ENCODE measurements at places on chromosomes 5 and 9.
A peak's percentile ranks its signal among the peaks of the same experiment; 100 is the strongest.

DNA sequence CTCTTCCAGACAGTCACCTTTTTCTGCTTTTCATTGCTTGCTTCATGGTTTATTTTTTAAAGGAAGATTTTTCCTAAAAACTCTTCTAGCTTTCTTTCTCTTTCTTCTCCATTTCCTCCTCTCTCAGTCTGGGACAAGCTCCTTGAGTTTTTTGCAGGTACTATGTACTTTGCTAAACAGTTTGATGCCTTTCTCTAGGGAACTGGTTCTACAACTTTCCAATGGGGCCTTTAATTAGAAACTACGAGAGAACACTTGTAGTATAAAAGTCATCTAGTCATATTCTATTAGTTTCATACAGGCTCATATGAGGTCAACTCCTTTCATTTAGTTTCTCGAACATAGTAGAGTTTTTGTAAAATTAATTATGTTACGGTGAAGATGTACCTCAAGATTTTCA, 189.6 kb downstream of the DOCK8 start:
- H3K4me1 ChIP-seq = no peaks in the 10 kb centered on the region
- no peaks in the 10 kb centered on the region for H3K27me3 ChIP-seq
- H3K27ac ChIP-seq = peak overlapping the region; percentile 5
- no peak overlapping the region for H3K4me3 ChIP-seq

GRCh38 chr5:151764801-151765200, 6.4 kb upstream of the ATOX1 start:
- DNase-seq = no peak
- no peaks in the 10 kb centered on the region for H3K4me1 ChIP-seq
- no peak overlapping the region for H3K27ac ChIP-seq
- H3K36me3 ChIP-seq = no peaks in the 10 kb centered on the region

DNA sequence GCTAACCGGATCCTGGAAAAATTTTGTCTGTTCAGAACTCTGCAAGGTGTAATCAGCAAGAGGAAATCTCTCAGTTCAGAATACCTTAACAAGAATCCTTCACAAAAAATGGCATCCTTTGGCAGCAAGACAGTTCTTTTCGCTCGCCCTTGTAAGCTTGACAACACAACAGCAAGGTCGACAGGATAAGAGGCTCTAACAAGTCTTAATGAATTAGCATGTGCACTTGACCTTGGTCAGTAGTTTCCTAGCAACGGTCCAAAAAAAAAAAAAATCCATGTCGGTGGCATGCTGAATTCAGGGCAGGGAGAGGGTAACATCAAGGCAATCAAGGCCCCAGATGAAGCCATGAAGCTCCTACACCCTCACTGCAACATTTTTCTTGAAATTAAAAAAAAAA, 172.8 kb downstream of the APBA1 start:
- no peaks in the 10 kb centered on the region for H3K36me3 ChIP-seq
- H3K4me1 ChIP-seq = peaks cover 3% of the 10 kb centered on the region
- peaks cover 2% of the 10 kb centered on the region for H3K27me3 ChIP-seq
- no peak for DNase-seq
- no peak overlapping the region for H3K4me3 ChIP-seq

DNA sequence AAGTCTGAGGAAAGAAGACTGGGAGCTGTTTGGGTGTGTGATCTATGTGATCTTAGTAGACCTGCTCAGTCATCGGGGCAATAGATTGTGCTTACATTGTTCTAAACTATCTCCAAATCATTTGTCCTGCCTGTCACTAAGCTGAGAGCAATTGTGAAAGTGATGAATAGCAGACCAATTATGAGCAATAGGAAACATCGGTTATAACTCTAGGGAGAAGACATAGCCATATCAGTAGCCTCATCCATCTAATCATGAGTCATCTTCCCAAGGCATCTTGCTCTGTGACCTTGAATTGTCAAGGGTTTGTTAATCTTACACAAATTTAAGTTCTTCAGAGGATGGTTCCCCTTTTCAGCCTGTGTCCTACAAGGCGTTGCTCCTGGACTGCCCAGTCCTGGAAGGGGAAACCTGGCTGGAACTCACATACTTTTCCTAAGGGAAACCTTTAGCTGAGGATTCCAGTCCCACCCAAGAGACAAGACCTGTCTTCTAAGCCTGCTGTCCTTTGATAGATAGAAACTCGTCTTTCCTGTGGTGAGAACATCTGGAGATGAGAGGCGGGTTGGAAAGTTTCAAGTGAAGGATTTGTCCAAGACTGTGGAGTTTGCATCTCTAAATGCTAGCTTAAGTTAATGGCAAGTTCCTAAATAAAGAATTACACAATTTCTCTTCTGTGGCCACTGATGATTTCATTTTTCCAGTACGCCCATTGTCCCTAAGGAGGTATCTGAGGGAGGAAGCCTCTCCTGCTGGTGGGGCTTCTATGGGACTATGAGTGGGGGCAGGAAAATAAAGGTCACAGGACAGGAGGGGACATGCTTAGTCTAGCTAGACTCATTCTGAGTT, 53.9 kb upstream of the TRIM32 start:
- H3K4me3 ChIP-seq = no peak overlapping the region
- H3K36me3 ChIP-seq = peaks cover 2% of the 10 kb centered on the region
- H3K27me3 ChIP-seq = no peaks in the 10 kb centered on the region
- no peak for DNase-seq
- H3K4me1 ChIP-seq = no peaks in the 10 kb centered on the region

DNA sequence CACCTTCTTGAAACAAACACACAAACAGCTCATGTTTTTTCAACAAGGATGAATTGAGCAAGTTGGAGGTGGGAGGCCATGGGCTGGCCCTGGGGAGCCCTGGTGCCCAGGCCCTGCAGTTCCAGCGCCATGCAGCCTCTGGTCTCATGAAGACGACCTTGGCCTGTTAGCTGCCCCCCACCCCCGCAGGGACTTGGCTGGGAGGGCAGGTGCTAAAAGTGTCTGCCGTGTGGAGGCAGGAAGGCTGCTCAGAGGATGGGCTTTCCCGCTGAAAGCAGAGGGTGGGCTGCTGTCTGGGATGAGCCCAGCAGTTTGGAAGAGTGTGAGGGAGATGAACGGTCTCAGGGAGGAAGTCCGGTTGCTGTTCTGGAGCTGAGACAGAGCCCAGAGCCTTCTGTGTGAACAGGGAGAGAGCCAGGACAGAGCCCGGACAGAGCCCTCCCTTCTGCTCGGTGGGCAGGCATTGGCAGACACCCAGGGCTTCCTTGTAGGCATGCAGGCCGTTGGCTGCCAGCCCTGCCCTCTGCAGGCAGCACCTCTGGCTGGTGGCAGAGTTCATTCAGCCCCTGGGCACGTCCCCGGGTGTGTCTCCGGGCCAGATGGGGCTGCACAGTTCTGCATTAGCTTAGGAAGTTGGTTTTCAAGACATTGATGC, 18.7 kb downstream of the ROPN1L start:
- H3K27ac ChIP-seq = no peak overlapping the region
- no peak for DNase-seq
- H3K36me3 ChIP-seq = no peaks in the 10 kb centered on the region
- no peak overlapping the region for H3K4me3 ChIP-seq
- no peaks in the 10 kb centered on the region for H3K4me1 ChIP-seq

GRCh38 chr5:9429691-9430215, 116.1 kb downstream of the SEMA5A start:
- no peaks in the 10 kb centered on the region for H3K36me3 ChIP-seq
- no peak for DNase-seq
- no peak overlapping the region for H3K4me3 ChIP-seq
- H3K4me1 ChIP-seq = no peaks in the 10 kb centered on the region

DNA sequence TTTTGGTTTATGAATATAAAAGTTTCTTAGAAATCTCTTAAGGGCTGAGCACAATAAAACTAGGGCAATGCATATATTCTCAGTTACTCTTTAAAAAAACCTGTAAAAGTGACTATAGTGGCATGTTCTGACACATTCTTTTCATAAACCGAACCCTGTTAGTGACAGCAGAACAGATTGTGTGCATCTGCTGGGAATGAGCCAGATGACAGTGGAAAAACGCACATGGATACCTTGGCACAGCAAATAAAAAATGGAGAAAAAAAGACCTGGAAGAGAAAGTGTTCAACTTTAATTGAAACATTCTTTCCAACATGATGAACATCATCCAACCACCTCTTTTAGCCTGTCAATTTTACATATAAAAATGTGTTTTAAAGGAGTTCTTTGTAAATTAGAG, 12.7 kb downstream of the MEF2C start:
- DNase-seq = no peak
- no peak overlapping the region for H3K27ac ChIP-seq
- H3K27me3 ChIP-seq = peaks cover 7% of the 10 kb centered on the region
- no peaks in the 10 kb centered on the region for H3K4me1 ChIP-seq

- no peak overlapping the region for H3K4me3 ChIP-seq
- no peak for DNase-seq
- H3K27me3 ChIP-seq = no peaks in the 10 kb centered on the region
- H3K4me1 ChIP-seq = no peaks in the 10 kb centered on the region
Observed at GRCh38 chr5:125043781-125044391, 297.4 kb upstream of the ZNF608 start.

GRCh38 chr9:23698161-23698560, 127.9 kb downstream of the ELAVL2 start:
- H3K36me3 ChIP-seq = no peaks in the 10 kb centered on the region
- no peaks in the 10 kb centered on the region for H3K27me3 ChIP-seq
- no peak for DNase-seq
- H3K27ac ChIP-seq = no peak overlapping the region

DNA sequence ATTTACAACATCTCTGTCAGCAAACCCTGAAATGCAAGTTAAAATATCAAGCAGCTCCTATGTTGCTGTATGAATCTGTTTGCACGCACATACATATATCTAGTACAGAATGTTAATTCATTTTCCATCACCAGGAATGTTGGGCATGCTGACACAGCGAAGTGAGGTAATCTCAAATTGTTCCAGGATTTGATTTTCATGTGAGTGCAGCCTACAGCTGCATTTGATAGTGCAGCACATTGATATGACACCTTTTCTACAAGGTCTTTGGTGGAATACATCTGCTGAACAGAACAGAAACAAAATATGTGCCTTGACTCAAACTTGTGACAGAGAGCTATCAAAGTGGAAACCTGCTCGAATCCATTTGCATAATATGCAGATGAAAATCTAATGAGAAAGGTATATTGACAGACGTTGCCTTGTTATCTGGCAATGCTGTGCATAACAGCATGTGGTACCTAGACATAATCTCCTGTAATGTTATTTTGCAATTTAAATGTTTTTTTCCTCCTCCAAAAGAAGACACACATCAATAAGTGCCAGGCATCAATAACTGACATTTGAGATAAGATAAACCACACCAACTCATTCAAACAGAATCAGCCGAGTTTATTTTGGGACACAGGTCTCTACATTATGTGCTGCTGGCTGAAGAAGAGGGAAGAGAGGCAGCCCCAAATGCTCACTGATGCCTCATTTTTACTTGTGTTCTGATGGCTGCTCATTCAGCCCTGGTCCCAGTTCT, 512.2 kb downstream of the ZNF608 start:
- no peaks in the 10 kb centered on the region for H3K4me1 ChIP-seq
- no peaks in the 10 kb centered on the region for H3K36me3 ChIP-seq
- H3K27ac ChIP-seq = no peak overlapping the region
- DNase-seq = no peak
- H3K27me3 ChIP-seq = no peaks in the 10 kb centered on the region

GRCh38 chr5:174832811-174833210, 108.4 kb downstream of the MSX2 start:
- no peak overlapping the region for H3K27ac ChIP-seq
- H3K36me3 ChIP-seq = no peaks in the 10 kb centered on the region
- no peak for DNase-seq
- no peaks in the 10 kb centered on the region for H3K4me1 ChIP-seq
- H3K27me3 ChIP-seq = peaks cover 13% of the 10 kb centered on the region

- no peak overlapping the region for H3K27ac ChIP-seq
- DNase-seq = no peak
- H3K36me3 ChIP-seq = no peaks in the 10 kb centered on the region
- no peak overlapping the region for H3K4me3 ChIP-seq
- H3K27me3 ChIP-seq = no peaks in the 10 kb centered on the region
Observed at GRCh38 chr5:3661755-3662296, 66.2 kb downstream of the IRX1 start.

DNA sequence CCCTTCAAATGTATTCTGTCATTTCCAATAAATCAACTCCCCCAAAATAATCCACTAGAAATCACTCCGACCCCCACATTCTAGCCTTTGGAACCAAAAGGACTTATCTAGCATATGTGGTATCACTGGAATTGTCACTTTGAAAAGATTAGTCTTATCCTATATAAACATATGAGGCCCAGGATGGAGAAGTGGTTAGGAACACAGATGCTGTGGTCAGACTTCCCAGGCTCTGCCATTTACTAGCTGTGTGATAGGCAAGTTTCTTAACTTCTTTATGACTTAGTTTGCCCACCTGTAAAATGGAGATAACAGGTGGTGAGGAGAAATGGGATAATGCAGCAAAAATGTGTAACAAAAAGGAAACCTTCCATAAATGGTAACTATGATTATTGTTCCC, 62.0 kb upstream of the GLRX start:
- no peaks in the 10 kb centered on the region for H3K27me3 ChIP-seq
- DNase-seq = no peak
- peaks cover 12% of the 10 kb centered on the region for H3K4me1 ChIP-seq
- H3K27ac ChIP-seq = no peak overlapping the region

GRCh38 chr9:95206143-95206542, 111.4 kb downstream of the FANCC start:
- DNase-seq = no peak
- H3K27me3 ChIP-seq = no peaks in the 10 kb centered on the region
- H3K4me1 ChIP-seq = no peaks in the 10 kb centered on the region
- no peak overlapping the region for H3K4me3 ChIP-seq
- H3K36me3 ChIP-seq = no peaks in the 10 kb centered on the region
- H3K27ac ChIP-seq = no peak overlapping the region

GRCh38 chr5:173308226-173308625, 20.0 kb downstream of the STC2 start:
- DNase-seq = no peak
- H3K27me3 ChIP-seq = peaks cover 49% of the 10 kb centered on the region
- H3K4me1 ChIP-seq = no peaks in the 10 kb centered on the region
- no peak overlapping the region for H3K27ac ChIP-seq
- H3K4me3 ChIP-seq = no peak overlapping the region

- H3K27me3 ChIP-seq = no peaks in the 10 kb centered on the region
- DNase-seq = no peak
- no peak overlapping the region for H3K4me3 ChIP-seq
- H3K27ac ChIP-seq = no peak overlapping the region
Observed at GRCh38 chr5:88979244-88979643, 96.3 kb upstream of the MEF2C start.

GRCh38 chr9:124392871-124393460, 22.3 kb downstream of the PSMB7 start:
- H3K36me3 ChIP-seq = peaks cover 3% of the 10 kb centered on the region
- DNase-seq = peak; percentile 34
- H3K27ac ChIP-seq = no peak overlapping the region
- H3K27me3 ChIP-seq = no peaks in the 10 kb centered on the region

DNA sequence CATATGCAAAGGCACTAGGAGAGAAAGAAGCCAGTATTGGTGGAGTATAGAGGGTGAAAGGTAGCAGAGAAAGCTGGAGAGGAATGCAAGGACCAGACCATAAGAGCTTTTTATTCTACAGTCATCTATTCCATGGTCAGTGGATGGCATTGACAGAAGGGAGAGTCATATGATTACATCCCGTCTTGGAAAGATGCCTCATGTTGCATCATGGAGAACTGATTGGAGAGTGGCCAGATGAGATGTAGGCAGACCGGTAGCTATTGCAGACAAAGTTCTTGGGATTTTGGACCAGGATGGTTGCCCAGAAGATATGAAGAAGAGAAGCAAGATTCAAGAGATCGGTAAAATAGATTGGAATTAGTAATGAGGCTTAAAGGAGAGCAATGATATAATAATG, 260.7 kb downstream of the CHSY3 start:
- no peak overlapping the region for H3K27ac ChIP-seq
- no peaks in the 10 kb centered on the region for H3K36me3 ChIP-seq
- H3K4me3 ChIP-seq = no peak overlapping the region
- peaks cover 1% of the 10 kb centered on the region for H3K27me3 ChIP-seq
- no peaks in the 10 kb centered on the region for H3K4me1 ChIP-seq
